Activated naive CD4-positive, alpha-beta T cell treated with anti-CD3 and anti-CD28 coated beads, Interleukin-2, amount 10 ng/mL, durations not matched to agents 7 days and 5 days (primary cell): ENCODE measurements at places on chromosomes 4 and X.

- DNase-seq: no peak
Measured at GRCh38 chr4:152454398-152455011, 81.4 kb downstream of the FBXW7 start.

- DNase-seq: no peak
Measured at GRCh38 chr4:40482985-40483647, 146.5 kb downstream of the RBM47 start.

GRCh38 chr4:91936311-91936710, 367.5 kb upstream of the GRID2 start:
- no peak for DNase-seq

- peak; percentile 68 for DNase-seq
Measured at GRCh38 chr4:24583451-24584210, 723 bp downstream of the DHX15 start.

DNA sequence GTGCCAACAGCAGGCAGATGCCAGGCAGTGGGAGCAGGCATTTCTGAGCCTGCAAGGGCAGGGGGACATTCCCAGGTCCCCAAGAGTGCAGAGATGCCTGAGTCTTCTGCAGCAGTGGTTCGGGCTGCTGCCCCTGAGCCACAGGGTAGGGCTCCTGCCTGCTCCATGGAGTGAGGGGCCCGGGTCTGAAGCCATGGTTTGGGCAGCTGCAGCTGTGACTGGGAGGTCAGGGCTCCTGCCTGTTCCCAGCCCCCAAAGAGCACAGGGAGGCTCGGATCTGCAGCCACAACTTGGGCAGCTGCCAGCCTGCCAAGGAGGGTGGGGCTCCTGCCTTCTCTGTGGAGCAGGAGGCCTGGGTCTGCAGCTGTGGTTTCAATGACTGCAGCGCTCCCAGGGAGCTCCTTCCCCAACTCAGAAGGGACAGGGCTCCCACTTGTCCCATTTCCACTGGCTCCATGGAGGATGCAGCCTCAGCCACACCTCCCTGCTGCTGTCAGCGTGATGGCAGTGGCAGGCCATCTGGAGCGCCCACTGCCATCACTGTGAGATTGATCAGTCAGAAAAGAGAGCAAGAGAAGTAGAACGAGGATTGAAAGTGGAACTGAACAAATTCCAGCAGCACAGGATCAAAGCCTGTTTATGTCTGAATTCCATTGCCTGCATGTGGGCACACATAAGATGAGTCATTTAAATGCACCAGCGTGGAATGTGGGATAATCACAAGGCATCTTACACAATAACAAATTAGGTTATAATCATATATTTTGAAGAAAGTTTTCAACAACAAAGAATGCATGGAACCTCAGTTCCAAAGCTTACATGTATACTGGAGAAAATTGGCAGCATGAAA, 93.1 kb upstream of the CXorf51A start:
- DNase-seq: no peak

- no peak for DNase-seq
Measured at GRCh38 chr4:98283219-98284189, 22.3 kb downstream of the RAP1GDS1 start.

DNA sequence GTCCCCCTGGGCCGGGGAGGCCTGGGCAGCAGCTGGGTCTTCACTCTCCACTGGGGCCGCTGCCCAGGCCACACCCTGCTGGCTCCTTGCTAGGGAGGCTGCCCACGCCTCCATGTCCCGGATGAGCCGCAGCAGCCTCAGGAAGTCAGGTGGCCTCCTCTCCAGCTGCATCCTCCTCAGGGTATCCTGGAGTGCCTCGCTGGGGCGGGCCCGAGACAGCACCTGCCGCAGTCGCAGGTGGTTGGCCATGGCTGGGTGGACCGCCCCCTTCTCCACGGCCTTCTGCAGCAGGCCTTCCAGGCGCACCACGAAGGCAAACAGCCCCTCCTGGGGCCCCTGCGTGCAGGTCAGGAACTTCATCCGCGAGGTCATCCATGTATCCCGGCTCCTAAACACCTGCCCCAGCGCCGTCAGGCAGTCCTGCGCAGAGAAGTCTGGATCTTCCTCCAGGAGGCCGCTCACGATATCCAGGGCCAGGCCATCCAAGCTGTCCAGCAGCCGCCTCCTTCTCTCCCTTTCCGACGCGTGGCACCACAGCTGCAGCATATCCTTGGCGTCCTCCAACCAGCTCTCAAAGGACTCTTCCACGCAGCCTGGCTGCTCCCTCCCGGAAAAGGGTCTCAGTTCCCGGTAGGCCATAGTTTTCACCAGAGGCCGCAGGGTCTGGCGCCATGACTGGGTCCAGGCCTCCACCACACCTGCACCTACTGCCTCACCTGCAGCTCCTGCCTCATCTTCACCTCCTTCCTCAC, 2.1 kb downstream of the PNMA6F start:
- no peak for DNase-seq

DNA sequence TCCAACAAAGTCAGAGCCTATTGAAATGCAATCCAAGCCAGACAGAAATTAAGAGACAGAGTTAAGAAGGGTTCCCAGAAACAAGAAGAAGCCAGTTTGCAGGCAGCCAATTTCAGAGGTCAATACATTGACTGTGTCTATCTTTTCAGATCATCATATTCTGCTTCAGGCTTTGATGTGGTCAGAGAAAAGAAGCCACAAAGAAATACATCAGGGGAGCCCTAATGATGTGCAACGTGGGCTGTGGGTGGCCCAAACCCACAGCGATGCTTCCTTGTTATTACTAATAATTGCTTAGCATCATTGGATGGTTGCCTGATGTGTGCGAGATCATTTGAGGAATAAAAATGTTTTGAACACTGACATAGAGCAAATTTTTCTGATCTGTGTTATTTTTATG, 99.0 kb upstream of the DUSP21 start:
- no peak for DNase-seq

DNA sequence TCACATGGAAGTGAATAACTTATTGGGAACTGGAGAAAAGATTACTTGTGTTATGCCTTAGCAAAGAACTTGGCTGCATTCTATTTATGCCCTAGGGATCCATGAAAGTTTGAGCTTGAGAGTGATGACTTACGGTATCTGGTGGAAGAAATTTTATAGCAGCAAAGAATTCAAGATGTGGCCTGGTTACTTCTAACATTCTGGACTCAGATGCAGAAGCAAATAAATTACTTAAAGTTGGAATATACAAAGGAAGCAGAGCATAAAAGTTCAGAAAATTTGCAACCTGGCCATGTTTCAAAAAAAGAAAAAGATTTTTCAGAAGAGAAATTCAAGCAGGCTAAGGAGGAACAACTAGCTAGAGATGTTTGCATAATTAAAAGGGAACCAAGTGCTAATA, 252.3 kb upstream of the WDFY3 start:
- no peak for DNase-seq

DNA sequence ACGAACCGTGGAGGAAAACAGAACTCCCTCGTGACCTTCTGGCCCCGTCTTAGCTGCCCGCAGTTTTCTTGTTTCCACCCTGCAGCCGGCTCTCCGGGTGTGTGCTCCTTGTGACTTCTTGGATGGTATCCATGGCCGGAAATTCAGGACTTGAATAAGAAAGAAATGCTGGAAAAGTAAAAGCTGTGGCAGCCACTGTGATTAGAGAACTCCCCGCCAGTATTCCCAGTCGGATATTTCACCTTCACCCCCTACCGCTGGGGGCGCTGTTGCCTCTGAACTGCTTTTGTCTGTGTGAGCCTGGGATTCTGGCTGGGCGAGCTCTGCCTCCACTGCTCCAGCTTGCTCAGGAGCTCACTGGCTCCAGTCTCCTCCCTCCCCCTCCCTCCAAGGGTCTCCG, 41.5 kb upstream of the CYP4V2 start:
- peak; percentile 45 for DNase-seq

DNA sequence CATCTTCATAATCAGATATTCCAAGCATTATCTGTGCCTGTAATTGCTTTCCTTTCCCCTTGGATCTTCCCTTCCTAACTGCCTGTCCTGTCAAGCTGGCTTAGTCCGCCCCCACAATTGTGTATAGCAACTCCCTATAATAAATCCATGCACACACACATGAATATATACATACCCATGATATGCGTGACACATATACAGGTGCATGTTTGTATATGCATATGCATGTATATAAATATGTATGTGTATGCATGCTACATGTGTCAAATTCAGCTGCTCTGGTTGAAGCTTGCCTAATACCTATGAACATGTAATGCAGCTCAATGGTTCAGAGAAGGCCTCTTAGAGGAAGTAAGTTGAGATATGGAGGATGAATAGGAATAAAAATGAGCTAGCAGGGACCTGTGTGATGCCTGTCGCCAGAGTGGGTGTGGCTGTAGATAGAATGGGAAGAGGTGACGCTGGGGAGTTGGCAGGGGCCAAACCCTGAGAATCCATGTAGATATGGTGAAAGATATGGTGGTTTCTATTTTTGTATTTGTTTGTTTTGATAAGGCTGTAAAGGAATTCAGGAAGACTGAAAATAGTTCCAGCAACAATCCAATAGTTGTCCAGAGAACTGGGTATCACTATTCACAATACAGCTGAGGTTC, 595.0 kb upstream of the BOD1L1 start:
- no peak for DNase-seq
